ENCODE measurements at places on chromosomes 1 and 21.
A peak's percentile ranks its signal among the peaks of the same experiment; 100 is the strongest.

- DNase-seq, result no peak
Measured at GRCh38 chr1:239386453-239387303, at the start of gene CHRM3. Gene CHRM3, plus strand, starts transcription at chr1:239386568. Its CDS starts 520,884 bp downstream, at chr1:239907452.

DNA sequence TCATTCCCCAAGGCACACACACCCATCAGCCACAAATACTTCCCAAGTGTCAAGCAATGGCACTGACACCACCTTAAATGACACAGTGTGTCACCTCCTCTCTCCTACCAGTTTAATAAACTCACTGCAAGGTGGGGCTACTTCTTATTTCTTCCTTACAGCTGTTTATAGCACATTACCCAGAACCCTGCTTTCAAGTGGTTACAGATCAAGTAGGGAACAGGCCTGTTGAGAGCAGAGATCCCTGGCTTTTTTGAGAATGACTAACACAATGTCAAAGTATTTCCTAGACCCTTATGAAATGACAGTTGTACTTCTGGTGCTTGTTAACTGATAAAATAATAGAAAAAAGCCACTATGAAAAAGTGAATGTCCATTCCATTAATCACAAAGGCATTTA, 19.8 kb downstream of the ZBTB17 start:
- DNase-seq, result no peak

- DNase-seq, result no peak
Measured at GRCh38 chr21:43835050-43835449, 30.0 kb upstream of the AGPAT3 start.

GRCh38 chr1:81142099-81142826, 658.5 kb upstream of the ADGRL2 start:
- DNase-seq, result no peak

- no peak for DNase-seq
Measured at GRCh38 chr1:158932171-158932570, 819 bp downstream of the PYHIN1 start.

- DNase-seq, result no peak
Measured at GRCh38 chr1:231683439-231684165, 57.0 kb downstream of the DISC1 start.

GRCh38 chr1:189350983-189351616, 1126.6 kb downstream of the BRINP3 start:
- no peak for DNase-seq

DNA sequence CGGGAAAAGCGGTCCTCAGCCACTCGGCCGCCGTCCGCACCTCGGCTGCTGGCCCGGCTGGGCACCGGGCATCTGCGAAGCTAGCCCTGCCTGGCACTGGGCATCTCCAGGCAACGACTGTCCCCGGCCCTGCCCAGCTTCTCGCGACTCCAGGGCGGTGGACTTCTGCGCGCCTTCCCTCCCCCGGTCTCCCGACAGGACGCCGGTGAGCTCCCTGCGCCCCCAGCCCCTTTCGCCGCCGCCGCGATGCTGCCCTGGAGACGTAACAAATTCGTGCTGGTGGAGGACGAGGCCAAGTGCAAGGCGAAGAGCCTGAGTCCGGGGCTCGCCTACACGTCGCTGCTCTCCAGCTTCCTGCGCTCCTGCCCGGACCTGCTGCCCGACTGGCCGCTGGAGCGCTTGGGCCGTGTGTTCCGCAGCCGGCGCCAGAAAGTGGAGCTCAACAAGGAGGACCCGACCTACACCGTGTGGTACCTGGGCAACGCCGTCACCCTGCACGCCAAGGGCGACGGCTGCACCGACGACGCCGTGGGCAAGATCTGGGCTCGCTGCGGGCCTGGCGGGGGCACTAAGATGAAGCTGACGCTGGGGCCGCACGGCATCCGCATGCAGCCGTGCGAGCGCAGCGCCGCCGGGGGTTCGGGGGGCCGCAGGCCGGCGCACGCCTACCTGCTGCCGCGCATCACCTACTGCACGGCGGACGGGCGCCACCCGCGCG, 514 bp downstream of the FAM43B start:
- no peak for DNase-seq

- no peak for DNase-seq
Measured at GRCh38 chr1:235721982-235722381, 72.4 kb upstream of the GNG4 start.

DNA sequence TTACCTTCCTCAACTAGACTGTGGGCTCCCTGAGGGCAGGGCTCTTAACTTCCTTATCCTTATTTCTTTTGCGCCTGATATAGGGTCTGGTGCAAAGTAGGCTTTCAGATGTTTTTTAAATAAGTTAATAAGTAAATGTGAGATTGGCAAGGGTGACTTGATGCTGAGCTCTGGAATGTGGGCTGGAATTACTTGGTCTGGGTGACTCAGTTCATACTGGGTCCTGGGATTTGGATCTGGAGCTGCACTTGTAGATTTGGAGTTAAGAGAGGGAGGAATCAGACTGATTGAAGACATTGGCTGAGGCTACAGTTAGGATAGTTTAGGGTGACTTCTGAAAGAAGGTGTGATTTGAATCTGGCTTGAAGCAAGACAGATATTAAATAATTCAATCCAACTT, 190.9 kb downstream of the GIPC2 start:
- DNase-seq, result no peak

- no peak for DNase-seq
Measured at GRCh38 chr1:211701733-211702132, 26.3 kb upstream of the NEK2 start.

GRCh38 chr1:240413732-240414131, 198.2 kb downstream of the GREM2 start:
- DNase-seq, result no peak

- DNase-seq, result no peak
Measured at GRCh38 chr21:27371975-27372331, 405.1 kb upstream of the ADAMTS5 start.

GRCh38 chr1:13507075-13507474, 6.7 kb downstream of the LRRC38 start:
- DNase-seq, result no peak

DNA sequence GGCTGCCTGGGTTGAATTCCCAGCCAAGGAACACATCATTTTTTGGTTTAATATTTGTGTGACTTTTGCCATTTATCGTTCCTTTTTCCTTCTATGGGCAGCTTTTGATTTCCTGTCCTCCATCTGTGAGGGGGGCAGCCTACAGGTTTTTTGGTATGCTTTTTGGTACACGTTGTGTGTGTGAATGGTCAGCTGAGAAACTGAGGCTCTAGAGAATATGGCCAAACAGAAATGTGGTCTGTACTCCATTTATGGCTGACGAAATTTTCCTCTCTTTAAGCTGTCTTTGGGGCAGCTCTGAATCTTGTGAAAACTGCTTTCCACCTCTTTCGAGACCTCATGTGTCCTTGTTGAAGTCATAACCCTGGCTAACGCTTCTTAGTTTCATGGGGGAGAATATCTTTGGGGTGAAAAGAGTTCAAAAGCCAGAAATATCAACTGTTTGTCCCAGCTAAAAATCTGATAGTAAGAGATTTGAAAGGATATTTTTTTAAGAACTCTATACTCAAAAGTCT, 26.6 kb downstream of the NRDC start:
- no peak for DNase-seq

GRCh38 chr1:180269645-180270529, 39.8 kb downstream of the LHX4 start:
- DNase-seq, result peak; percentile 35

- DNase-seq, result no peak
Measured at GRCh38 chr1:157856538-157856937, 14.9 kb upstream of the CD5L start.

All from RKO (cell line).